ENCODE measurements at places on chromosomes 3 and 15.

- peak; percentile 70 for ATAC-seq
Measured at GRCh38 chr3:30693470-30694120, 87.2 kb downstream of the TGFBR2 start.

GRCh38 chr3:90184861-90185260 lies 1077.4 kb downstream of the EPHA3 start:
- no peak for ATAC-seq

DNA sequence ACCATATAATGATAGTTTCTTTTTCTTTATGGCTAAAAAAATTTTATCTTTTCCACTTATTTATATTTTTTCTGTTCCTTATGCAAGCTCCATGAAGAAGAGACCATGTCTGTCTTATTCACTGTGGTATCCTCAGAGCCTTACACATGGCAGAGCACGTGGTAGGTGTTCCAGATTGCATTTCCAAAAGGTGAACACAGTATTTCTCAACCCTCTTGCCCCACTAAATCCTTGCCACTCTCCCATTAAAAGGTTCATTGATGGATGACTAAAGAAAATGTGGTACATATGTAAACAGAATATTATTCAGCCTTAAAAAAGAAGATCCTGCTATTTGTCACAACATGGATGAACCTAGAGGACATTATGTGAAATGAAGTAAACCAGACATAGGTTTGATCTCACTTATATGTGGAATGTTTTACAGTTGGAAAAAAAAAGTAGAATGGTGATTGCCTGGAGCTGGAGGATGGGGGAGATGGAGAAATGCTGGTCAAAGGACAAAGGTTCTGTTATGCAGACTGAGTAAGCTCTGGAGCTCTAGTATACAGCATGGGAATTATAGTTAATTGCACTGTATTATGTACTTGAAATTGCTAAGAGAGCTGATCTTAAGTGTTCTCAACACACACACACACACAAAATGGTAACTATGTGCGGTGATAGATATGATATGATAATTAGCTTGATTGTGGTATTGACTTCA lies 266.7 kb downstream of the CNTN3 start:
- ATAC-seq = no peak

DNA sequence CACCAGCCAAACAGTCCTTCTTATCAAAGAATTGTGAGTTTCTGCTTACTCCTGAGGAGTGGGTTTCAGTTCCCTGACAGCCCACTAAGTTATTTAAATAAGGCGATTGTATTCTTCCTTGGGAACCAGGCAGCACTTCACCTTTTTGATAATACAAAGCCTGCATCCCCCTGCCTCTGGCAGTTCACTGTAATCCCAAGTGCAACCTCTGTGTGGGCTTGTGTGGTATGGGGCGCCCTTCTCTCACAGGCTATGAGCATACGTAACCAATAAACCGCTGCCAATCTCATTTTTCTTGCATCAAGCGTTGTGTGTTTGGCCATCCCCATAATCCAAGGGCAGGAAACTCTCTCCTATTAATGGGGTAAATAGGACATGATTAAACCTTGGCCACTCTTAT lies 1025.6 kb downstream of the NSUN3 start:
- no peak for ATAC-seq

Measured in gastroesophageal sphincter (tissue), 4 donors.